ENCODE measurements at places on chromosomes 11 and 22.

- no peak for DNase-seq
Observed at GRCh38 chr11:94217705-94218104, 86.7 kb upstream of the IZUMO1R start.

DNA sequence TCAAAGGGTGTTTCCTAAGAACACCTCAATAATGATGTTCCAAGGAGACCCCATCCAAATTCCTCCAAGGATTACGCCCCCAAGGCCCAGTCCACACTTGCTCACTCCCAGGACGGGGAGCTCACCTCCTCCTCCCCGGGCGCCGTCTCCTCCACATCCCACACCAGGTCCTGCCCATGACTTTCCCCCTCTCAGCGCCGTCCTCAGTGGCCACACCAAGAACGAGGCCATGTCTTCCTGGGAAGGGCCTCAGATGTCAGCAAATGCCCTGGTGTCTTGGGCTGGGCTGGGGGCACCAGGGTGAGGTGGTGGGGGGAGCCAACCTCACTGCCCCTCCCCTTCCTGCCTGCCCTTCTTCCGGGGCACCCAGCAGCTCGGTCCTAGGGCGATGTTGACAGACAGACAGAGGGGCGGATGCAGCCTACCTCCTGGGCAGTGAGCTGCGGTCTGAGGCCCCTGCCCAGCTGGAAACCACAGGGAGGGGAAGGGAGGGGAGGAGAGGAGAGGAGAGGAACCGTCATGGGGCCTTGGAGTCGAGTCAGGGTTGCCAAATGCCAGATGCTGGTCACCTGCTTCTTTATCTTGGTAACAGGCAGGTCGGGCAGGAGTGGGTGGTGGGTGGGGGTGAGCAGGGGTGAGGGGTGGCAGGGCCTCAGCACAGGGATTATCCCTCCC lies at the start of the genes C11orf21 and TSPAN32:
Gene C11orf21 (minus strand): TSS at position 288 of the 675 bp plus-strand sequence. CDS start 110 bp downstream, at position 178.
Gene TSPAN32 (plus strand): TSS at position 383 of the 675 bp plus-strand sequence. CDS start 137 bp downstream, at position 520.
- DNase-seq: no peak

- DNase-seq: no peak
Observed at GRCh38 chr11:7648264-7648663, 25.0 kb downstream of the CYB5R2 start.

GRCh38 chr11:824942-825341 lies 2.8 kb upstream of the CRACR2B start:
- no peak for DNase-seq

DNA sequence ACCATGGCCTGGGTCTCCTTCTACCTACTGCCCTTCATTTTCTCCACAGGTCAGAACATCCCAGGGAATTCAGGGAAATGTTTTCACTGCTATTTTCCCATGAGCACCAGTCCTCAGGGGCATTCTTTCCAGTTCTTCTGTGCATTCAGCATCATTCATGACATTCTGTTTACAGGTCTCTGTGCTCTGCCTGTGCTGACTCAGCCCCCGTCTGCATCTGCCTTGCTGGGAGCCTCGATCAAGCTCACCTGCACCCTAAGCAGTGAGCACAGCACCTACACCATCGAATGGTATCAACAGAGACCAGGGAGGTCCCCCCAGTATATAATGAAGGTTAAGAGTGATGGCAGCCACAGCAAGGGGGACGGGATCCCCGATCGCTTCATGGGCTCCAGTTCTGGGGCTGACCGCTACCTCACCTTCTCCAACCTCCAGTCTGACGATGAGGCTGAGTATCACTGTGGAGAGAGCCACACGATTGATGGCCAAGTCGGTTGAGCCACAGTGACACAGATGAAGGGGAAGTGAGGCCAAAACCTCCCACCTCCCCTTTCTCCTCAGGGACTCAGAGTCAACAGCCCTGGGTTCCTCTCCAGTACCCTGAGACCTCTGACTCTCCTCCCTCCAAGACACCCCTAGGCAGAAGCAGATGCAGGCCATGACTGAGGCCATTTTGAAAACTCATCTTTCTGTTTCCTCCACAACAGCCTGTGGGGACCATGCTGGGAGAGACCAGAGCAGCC lies 15.9 kb upstream of the IGLL5 start:
- DNase-seq: no peak

GRCh38 chr22:44214764-44215163 lies 34.0 kb downstream of the PARVG start:
- no peak for DNase-seq

Measured in NCI-H2171 treated with DMSO at 0.1 percent for 48 hours (cell line).